GDM1 (cell line): ENCODE measurements at places on chromosomes 16 and 17.

- no peak for DNase-seq
Observed at GRCh38 chr16:87764600-87765472, 950 bp downstream of the KLHDC4 start.

DNA sequence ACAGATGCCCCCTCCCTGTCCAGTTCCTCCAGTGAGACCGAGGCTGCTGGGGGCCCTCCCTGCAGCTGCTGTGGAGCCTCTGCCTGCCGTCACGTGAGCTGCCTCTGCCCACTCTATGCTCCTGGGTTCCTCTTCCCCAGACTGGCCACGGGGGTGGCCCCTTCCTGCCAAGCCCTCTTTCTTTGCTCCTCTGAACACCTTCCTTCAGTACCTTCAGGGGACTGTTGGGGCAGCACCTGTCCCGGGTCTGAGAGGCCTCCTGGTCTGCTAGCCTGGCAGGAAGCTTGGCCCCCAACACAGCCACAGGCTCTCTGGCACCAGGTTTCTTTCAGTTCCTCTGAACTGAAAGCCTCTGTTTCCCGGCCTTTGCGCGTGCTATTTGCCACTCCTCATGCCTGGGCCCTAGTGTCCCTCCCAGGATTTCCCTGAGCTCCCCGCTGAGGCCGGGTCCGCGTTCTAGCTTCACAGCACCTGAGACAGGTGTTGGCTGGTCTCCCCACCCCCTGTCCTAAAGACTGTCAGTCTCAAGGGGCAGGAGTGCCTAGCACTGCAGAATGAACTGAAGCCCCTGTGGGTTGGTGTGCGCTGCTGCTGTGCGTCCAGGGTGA, 6.6 kb upstream of the ATP6V0C start:
- DNase-seq: no peak

DNA sequence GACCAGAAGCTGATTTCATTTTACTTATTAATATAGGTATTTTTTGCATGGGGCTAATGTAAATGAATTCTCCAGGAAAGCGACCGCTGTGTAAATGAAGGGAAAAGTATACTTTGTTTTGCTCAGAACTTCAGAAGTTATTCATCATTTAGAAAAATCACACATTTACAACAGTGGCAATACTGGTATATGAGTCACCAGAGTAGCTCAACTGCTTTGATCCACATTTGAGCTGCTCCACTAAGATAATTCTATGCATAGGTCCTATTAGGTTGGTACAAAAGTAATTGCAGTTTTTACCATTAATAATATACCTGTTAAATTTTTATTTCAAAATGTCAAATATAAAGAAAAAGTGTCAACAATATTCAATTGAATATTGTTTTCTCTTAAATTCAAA, 22.9 kb upstream of the DYNLRB2 start:
- no peak for DNase-seq

GRCh38 chr17:27473748-27474609, 17.7 kb downstream of the KSR1 start:
- DNase-seq: peak; percentile 85

- DNase-seq: no peak
Observed at GRCh38 chr17:82750241-82750908, 1.5 kb upstream of the TBCD start.

DNA sequence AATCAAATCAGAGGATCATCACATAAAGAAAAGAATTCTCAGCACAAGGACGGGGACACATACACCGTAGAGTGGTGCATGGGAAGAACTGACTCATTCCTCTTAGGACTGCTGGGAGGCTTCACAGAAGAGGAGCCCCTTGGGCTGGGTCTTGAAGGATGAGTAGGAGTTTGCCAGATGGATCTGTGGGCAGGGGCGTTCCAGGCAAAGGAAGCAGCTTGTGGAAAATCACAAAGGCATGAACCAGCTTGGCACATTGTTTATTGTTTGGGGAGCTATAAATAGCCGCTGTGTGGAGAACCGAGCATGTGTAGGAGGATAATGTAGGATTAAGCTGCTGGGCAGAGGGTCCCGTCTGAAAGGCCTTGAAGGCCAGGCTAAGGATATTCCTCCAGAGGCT, 5.1 kb upstream of the SLC16A11 start:
- DNase-seq: no peak

DNA sequence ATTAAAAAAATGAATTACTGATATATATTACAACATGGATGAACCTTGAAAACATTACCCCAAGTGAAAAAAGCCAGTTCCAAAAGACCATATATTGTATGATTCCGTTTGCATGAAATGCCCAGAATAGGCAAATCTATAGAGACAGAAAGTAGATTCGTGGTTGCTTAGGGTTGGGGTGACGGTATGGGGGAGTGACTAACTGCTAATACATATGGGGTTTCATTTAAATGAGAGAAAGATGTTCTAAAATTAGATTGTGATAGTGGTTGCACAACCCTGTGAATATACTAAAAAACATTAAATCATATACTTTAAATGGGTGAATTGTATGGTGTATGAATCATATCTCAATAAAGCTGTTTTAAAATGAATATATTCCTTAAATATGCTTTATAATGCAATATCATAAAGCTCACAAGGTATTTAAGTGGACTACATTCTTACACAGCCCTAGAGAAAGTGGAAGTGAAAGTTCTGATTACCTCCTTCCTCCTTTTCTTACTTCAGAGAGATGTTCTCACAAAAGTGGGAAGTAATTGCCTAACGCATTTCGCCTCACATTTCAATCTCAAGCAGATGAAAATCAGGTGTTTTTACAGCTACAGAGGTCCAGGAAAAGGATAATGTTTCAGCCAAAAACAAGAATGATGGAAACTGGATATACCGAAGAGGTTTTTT, 142.7 kb upstream of the GNAO1 start:
- no peak for DNase-seq

- DNase-seq: no peak
Observed at GRCh38 chr17:21815352-21816063, 123.2 kb downstream of the KCNJ18 start.

GRCh38 chr17:80599546-80600305, 55.1 kb downstream of the RPTOR start:
- no peak for DNase-seq

DNA sequence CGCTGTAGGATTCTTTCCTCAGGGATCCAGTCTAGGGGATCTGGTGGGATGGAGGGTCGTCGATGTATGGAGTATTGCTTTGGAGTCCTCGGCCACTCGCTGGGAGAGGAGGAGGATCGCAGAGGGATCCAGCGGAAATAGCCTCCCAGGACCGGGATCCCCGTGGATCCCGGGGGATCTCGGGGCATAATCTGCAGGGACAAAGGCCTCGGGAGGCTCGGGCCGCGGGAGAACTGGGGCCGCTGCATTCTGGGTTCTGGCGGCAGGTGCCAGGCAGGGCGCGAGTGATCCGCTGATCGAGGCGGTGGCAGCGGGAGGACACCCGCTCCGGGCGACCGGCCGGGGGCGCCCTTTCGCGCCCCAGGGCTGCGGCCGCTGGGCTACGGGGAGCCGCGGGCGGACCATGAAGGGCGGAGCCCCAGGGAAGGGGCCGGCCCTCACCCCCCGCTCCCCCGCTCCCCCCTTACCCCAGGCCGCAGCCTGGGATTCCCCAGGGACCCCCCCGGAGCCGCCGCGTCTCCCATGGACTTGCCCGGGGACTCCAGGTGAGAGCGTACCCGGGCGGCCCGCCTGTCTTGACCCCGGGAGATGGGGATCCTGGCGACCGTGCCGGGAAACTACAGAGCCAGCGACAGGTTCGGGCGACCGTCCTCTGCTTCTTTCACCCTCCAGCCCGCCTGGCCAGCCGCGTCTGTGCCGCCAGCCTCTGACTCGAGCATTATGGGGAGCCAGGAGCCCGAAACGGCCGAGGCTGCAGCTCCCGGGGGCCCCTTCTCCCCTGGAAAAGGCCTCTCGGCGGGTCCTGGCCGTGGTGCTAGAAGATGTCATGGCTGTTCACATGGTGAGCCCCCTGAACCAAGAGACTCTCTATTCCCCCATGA, 604 bp downstream of the PRR14 start:
- peak; percentile 59 for DNase-seq

DNA sequence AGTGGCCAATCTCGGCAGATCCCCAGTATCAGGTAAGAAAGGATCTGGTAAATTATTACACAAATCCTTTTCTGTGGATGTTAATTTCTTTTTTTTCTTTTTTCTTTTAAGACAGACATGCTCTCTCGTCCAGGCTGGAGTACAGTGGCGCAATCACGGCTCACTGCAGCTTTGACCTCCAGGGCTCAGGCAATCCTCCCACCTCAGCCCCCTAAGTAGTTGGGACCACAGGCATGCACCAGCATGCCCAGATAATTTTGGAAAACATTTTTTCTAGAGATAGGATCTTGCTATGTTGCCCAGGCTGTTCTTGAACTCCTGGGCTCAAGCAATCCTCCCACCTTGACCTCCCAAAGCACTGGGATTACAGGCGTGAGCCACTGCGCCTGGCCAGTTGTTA, 54.0 kb downstream of the GAS7 start:
- DNase-seq: no peak

DNA sequence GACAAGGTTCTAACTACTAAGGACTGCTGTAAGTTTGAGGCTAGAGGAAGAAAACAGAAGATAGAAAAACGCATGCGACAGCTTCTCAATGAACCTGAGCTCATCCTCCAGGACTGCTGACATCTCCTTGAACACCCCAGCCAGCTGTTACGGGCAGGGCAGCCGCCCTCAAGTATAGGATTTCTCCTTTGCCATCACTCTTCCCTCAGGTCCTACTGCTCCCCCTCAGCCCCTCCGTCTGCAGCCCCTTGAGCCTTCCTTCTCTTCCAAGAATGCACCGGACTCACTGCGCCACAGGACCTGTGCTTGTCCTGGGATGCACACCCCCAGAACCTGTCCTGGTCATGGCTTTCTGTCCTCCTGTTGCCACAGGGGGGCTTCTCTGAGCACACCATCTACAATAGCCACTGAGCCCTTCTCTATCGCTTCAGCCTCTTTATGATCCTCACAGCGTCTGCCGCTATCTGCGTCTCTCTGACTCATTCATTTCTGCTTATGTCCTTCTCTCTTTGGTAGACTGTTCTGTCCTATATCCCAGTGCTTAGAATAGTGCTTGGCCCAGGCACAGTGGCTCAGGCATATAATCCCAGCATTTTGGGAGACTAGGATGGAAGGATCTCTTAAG, 15.7 kb upstream of the XYLT2 start:
- no peak for DNase-seq

DNA sequence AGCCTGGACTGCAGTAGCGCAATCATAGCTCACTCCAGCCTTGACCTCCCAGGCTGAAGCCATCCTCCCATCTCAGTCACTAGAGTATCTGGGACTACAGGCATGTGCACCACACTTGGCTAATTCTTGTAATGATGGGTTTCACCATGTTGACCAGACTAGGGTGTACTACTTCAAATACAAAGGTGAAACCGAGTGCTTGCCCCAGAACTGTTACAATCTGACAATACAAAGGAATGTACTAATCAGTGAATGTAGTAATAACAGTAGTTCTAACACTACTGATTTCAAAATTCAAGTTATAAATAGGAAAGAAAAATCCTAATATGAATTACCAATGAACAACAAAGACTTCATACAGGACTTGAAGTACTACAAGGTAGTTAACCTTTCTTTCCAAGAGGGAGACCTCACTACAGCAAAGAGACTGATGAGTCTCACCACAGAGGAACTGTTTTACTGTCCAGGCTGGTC, 24.4 kb downstream of the CRK start:
- no peak for DNase-seq

DNA sequence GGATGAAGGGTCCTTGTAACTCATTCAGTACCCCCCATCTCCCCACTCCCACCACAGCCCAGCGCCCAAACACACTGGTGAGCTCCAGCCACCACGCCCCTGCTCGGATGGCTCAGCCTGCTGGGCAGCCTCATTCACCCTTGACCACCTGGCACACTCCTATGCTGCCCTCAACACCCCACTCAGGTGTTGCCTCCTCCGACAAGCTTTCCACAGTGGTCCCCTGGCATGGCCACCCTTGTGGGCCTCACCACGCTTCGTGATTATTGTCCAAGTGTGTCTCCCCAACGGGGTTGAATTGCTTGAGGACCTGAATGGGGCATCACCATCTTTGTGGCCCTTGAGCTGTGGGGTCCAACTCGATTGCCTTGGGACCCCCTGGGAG, 12.0 kb upstream of the DOC2B start:
- no peak for DNase-seq

DNA sequence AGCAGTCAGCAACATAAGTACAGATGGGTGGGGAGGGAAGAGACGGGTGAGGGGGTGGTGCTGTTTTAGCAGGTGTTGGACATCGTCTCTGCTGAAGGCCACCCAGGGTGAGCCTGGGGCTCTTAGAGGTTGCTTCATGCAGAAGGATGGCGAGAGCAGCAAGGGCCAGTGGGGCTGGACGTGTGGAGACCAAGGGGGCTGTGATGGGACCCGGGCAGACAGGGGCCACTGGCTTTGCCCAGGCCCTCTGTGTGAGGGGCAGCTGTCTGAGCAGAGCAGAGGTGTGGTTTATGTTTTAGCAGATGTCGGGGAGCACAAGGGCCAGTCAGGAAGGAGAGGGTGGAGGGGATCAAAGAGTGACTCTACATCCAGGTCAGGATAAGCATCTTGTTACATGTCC, 4.8 kb downstream of the NARF start:
- no peak for DNase-seq

DNA sequence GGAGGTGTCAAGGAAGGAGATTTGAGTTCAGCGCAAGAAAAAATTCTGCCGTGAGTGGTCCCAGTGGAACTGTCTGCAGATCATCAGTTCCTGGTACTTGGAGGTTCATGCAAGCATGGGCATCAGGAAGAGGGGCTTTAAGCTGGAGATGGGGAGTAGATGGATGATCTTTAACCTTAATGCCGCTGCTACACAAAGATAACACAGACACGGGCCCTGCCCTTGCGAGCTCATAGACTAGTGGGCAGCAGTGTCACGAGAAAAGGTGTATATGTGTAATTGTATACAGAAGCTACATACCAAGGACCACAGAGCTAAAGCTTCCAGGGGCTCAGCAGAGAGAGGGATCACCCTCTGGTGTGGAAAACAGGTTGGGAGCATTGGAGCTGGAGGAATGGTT, 33.6 kb downstream of the PRSS54 start:
- DNase-seq: no peak

GRCh38 chr17:30173649-30174048, 57.0 kb downstream of the NSRP1 start:
- DNase-seq: no peak

DNA sequence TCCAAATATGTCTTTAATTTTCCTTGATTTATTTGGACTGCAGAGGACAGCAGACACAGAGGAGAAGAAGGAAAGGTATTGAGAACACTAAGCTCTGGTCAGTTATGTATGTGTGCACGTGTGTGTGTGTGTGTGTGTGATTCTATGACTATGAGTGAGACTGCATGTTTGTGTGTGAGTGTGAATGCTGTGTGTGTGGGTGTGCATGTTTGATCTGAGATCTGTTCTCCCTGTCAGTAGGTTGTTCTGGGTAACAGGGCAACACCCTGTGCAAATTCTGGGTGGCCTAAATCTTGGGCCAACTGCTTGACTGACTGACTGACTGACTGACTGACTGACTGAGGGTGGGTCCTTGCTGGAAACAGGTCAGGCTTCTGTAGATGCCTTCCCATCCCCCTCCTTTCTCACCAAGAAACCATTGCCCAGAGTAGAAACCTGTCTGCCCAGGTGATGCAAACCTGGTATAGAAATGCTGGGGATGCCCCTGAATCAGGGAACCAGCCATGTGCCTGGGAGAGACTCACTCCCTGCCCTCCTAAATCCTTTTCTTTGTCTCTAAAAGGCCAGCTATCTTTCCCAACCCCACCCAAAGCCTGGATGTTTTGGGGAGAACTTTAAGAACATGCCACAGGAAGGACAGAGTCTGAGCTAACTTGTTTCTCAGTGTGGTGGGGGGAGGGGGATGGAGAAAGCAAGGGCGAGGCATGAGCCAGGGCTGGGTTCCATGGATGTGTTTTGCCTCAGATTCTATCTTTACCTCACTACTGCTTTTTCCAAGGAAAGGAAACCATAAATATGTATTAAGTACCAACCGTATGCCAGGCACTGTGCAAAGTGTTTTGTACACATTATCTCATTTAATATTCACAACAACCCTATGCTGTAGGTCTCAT, 4.5 kb upstream of the NR1D1 start:
- no peak for DNase-seq
